Upper lobe of right lung (tissue), 1 donor: ENCODE measurements at places on chromosomes 12 and 14.

DNA sequence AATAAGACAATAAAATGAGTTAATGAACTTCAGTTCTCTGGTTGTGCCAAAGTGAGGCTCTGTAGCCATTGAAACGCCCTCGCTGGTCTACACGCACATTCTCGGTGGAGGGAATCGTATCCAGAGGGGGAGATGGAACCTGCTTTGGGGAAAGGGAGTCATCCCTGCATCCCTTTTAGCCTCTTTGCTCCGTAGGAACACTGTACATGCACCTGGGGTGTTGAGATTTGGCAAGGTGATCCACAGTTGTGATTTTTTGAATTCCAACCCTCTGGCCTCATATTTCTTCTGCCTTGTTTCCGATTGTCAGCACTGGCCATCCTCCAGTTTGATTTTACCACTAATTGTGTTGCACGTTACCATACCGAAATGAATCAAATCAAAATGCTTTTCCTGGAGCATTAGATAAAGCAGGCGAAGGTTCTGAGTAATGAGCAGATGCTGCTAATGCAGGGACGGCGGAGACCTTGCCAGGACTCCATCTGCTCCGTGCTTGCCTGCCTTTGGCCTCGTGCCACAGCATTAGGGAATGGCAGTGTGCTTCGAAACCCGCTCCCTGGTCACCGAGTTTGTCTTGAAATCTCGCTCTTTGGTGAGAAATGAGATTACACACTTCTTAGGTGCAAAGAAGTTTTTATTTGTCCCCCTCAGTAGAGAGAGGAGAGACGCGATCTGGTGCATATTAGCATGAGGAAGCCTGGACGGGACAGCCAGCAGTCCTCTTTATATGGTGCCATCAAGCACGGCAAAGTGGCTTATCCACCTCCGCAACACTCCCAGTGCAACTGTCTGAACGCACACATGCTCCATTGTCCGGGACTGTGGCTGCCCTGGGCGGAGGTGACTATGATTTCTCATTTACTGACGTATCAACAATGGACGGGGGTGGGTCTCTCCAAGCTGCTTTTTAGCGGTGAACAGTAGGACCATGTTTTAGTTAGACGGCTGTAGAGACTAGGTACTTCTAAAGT, 59.1 kb downstream of the FBXW8 start:
- H3K27ac ChIP-seq = no peak overlapping the region
- no peaks in the 10 kb centered on the region for H3K27me3 ChIP-seq
- DNase-seq = no peak
- no peak overlapping the region for H3K4me3 ChIP-seq
- H3K36me3 ChIP-seq = peaks cover 36% of the 10 kb centered on the region
- no peaks in the 10 kb centered on the region for H3K4me1 ChIP-seq

GRCh38 chr12:119412811-119413794, 78.6 kb downstream of the CCDC60 start:
- DNase-seq = no peak
- no peaks in the 10 kb centered on the region for H3K36me3 ChIP-seq
- H3K4me3 ChIP-seq = no peak overlapping the region
- H3K27ac ChIP-seq = no peak overlapping the region
- H3K4me1 ChIP-seq = peaks cover 12% of the 10 kb centered on the region

DNA sequence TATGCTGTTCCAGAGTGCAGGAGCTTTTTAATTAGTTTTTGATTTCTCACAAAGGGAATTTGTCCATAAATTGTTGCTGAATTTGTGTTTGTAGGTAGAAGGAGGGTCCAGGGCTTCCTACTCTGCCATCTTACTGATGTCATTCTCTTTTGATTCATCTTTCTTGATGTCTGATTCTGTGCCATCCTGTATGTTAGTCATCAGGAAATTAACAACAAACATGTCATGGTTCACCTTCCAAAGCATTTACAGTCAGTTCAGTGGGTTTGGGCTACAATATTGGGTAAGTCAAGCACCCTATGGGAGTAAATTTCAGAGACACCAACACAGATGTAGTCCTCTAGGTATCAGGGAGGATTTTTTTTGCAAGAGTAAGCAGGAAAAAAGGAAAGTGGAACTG, 135.2 kb upstream of the SLC38A2 start:
- H3K4me3 ChIP-seq = no peak overlapping the region
- DNase-seq = no peak
- no peak overlapping the region for H3K27ac ChIP-seq
- H3K27me3 ChIP-seq = no peaks in the 10 kb centered on the region
- no peaks in the 10 kb centered on the region for H3K4me1 ChIP-seq

GRCh38 chr12:53214221-53214620, 7.2 kb upstream of the ITGB7 start:
- H3K36me3 ChIP-seq = peaks cover 51% of the 10 kb centered on the region
- peak overlapping the region; percentile 30 for H3K27ac ChIP-seq
- H3K4me3 ChIP-seq = no peak overlapping the region
- no peak for DNase-seq
- no peaks in the 10 kb centered on the region for H3K27me3 ChIP-seq

GRCh38 chr12:4251216-4251891, 22.2 kb upstream of the CCND2 start:
- H3K4me3 ChIP-seq = no peak overlapping the region
- peaks cover 10% of the 10 kb centered on the region for H3K27me3 ChIP-seq
- no peak for DNase-seq
- no peak overlapping the region for H3K27ac ChIP-seq
- no peaks in the 10 kb centered on the region for H3K36me3 ChIP-seq

DNA sequence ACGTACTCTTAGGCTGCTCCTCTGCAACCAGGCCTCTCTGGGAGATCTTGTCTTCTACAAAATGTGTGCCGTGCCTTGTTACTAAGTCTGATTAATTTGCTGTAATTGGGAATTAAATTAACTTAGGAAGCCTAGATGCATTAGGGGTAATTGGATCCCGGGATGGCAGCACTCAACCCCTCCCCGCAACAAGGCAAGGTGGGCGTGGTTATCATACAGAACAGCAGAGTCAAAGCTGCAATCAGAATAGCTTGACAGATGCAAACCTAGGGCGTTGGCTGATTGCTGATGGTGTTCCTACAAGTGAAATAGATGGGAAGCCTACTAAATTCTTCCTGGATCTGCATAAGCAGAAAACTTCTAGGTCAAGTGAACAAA, 34.5 kb upstream of the NFYB start:
- no peak overlapping the region for H3K27ac ChIP-seq
- DNase-seq = no peak
- no peaks in the 10 kb centered on the region for H3K27me3 ChIP-seq
- H3K4me1 ChIP-seq = peaks cover 4% of the 10 kb centered on the region
- H3K36me3 ChIP-seq = no peaks in the 10 kb centered on the region

DNA sequence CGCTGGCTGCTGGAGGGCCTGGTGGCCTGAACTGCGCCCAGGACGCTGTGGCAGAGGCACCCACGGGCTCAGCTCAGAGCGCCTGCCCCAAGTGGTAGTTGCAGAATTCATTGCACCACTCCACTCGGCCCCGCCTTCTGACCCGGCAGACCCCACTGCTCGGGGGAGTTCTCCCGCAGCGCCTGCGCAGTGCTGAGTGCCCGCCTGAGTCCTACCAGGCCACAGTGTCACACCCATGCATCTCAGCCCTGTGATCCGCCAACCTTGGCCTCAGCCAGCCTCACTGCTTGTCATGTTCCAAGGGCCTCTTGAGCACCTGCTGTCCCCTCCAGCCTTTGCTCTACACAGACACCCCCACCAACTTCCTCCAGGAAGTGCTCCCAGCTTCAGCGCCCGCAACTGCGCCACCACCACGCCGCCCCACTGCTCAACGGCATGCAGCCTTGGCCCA, 12.2 kb downstream of the DEGS2 start:
- no peak overlapping the region for H3K27ac ChIP-seq
- H3K4me1 ChIP-seq = peaks cover 32% of the 10 kb centered on the region
- no peaks in the 10 kb centered on the region for H3K27me3 ChIP-seq
- peak; percentile 80 for DNase-seq

- H3K36me3 ChIP-seq = peaks cover 55% of the 10 kb centered on the region
- H3K4me3 ChIP-seq = no peak overlapping the region
- no peak for DNase-seq
- H3K4me1 ChIP-seq = peaks cover 40% of the 10 kb centered on the region
- H3K27me3 ChIP-seq = no peaks in the 10 kb centered on the region
These were observed 5.6 kb downstream of the WASHC4 start for GRCh38 chr12:105113094-105113493.

DNA sequence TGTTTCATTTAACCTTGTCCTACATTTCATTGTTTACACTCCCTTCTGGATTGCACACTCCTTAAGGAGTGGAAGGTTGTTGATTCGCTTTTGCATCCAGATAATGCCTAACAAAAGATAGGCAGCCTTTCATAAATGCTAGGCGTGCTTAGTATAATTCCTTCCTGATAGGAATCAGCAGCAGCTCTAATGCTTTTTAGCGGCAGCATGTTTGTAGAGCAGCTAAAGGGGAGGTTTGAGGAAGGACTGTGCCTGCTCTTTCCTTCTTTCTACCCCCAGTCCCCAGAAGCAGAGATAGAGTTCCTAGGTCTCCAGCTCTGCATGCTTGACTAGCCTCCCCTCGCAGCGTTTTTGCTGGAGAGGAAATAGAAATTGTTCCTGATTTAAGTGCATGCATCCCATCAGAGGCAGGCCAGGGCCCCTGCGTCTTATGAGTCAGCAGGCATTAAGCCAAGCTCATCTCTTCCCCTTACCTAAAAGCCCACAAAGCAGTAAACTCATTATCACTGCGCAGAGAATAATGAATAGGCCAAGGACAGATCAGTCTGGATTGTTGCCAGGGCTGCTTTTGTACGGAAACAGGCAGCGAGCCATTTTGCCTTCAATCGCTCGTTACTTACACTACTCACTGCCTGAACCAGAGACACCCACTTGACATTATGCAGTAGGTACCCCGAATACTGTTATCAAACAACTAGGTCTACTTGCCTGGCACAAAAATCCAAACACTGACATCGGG, 14.0 kb upstream of the TBPL2 start:
- H3K27ac ChIP-seq = no peak overlapping the region
- H3K4me3 ChIP-seq = no peak overlapping the region
- DNase-seq = no peak

GRCh38 chr12:27052742-27053141, 29.6 kb downstream of the C12orf71 start:
- no peak overlapping the region for H3K27ac ChIP-seq
- DNase-seq = no peak
- no peaks in the 10 kb centered on the region for H3K27me3 ChIP-seq
- no peaks in the 10 kb centered on the region for H3K4me1 ChIP-seq

GRCh38 chr14:85444635-85445034, 85.3 kb upstream of the FLRT2 start:
- no peak overlapping the region for H3K4me3 ChIP-seq
- no peaks in the 10 kb centered on the region for H3K36me3 ChIP-seq
- no peaks in the 10 kb centered on the region for H3K4me1 ChIP-seq
- H3K27me3 ChIP-seq = no peaks in the 10 kb centered on the region
- no peak for DNase-seq

DNA sequence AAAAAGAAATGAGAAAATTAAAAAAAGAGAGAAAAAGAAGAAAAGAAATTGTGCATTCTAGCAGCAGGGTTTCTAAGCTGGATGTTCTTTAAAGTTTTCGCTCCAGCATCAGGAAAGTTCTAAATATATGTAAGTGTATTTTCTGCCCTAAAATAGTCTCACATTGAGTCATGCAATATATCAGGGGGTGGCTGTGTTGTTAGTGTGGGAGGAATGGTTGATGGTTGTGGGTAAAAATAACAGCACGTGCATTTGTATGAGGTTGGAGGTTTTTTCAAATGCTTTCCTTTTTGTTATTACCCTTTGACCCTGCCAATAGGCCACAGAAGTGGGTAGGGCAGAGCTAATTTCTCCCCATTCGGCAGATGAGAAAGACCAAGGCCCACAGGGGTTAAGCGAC, 65.1 kb upstream of the FBXO21 start:
- no peak overlapping the region for H3K27ac ChIP-seq
- H3K27me3 ChIP-seq = no peaks in the 10 kb centered on the region
- no peaks in the 10 kb centered on the region for H3K4me1 ChIP-seq
- no peak overlapping the region for H3K4me3 ChIP-seq

GRCh38 chr12:121443193-121443870, 43.4 kb downstream of the RNF34 start:
- H3K36me3 ChIP-seq = peaks cover 47% of the 10 kb centered on the region
- H3K27ac ChIP-seq = no peak overlapping the region
- no peaks in the 10 kb centered on the region for H3K4me1 ChIP-seq

- no peaks in the 10 kb centered on the region for H3K4me1 ChIP-seq
- no peak overlapping the region for H3K4me3 ChIP-seq
- no peak overlapping the region for H3K27ac ChIP-seq
- peaks cover 51% of the 10 kb centered on the region for H3K36me3 ChIP-seq
- H3K27me3 ChIP-seq = no peaks in the 10 kb centered on the region
These were observed 55.3 kb downstream of the IPO8 start for GRCh38 chr12:30640392-30640791.

DNA sequence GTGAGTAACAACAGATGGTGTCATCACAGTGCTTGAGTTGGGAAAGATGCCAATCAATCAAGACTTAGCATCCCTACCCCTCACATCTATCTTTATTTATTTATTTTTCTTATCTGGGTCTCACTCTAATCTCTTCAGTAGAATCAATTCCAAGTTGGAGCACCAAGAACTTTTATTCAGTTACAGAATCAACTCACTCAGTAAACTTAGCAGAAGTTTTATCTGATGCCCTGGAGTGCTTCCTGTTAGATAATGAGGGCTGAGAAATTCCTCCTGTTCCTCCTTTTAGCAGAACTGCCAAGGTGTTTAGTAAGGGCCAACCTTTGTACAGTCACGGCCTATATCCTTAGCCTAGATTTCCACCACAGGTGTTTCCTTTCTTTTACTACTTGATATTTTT, 11.3 kb upstream of the SLC5A8 start:
- H3K36me3 ChIP-seq = no peaks in the 10 kb centered on the region
- H3K27me3 ChIP-seq = no peaks in the 10 kb centered on the region
- no peak overlapping the region for H3K4me3 ChIP-seq
- no peak overlapping the region for H3K27ac ChIP-seq

- peaks cover 5% of the 10 kb centered on the region for H3K4me1 ChIP-seq
- no peak overlapping the region for H3K4me3 ChIP-seq
- H3K27me3 ChIP-seq = no peaks in the 10 kb centered on the region
- no peak overlapping the region for H3K27ac ChIP-seq
These were observed 23.5 kb upstream of the PYGL start for GRCh38 chr14:50967790-50968189.

- H3K36me3 ChIP-seq = no peaks in the 10 kb centered on the region
- no peak for DNase-seq
- H3K4me1 ChIP-seq = peaks cover 33% of the 10 kb centered on the region
- peak overlapping the region; percentile 67 for H3K4me3 ChIP-seq
- no peaks in the 10 kb centered on the region for H3K27me3 ChIP-seq
- H3K27ac ChIP-seq = peak overlapping the region; percentile 87
These were observed 1.1 kb upstream of the ZNF219 start for GRCh38 chr14:21099596-21099985.

DNA sequence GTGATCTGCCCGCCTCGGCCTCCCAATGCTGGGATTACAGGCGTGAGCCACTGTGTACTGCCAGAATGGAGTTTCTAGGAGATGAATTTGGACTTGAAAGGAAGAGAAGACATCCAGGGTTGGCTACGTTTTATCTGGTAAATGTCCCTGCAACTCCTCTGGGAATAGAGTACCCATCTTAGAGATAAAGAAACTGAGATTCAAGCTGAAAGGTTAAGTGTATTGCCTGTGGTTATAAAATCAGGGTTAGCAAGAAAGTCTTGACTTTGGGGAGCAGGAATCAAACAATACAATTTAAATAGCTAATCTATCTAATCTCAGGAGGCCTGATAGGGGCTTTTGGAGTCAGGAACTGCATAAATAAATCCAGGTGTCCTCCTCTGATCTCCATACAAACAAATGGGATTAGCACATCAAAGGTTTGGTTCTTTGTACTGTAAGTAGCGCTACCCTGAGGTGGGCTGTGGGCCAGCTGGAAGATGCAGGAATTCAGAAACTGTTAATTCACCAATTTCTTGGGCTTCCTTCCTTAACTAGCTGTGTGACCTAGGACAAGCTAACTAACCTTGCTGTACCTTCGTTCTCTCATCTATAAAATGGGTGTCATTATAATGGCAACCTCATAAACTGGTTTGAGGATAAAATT, 45.1 kb downstream of the TBX3 start:
- H3K4me3 ChIP-seq = no peak overlapping the region
- no peaks in the 10 kb centered on the region for H3K27me3 ChIP-seq
- DNase-seq = no peak
- H3K27ac ChIP-seq = no peak overlapping the region
- no peaks in the 10 kb centered on the region for H3K4me1 ChIP-seq
